ENCODE measurements at places on chromosomes 12 and 14.

DNA sequence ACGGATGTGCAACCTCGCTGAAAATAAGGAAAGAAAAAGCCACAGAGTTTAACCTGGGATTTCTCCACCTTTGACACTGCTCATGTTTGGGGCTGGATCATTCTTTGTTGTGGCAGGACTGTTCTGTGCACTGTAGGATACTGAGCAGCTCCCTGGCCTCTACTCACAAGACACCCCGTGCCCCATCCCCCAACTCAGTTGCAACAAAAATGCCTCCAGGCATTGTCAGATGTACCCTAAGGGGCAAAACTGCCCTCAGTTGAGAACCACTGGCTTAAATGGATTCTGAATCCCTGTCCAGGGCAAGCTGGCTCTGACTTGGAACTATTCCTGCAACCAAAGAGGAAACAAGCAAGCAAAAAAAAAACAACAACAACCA lies 2.1 kb downstream of the GLTP start:
- no peak for DNase-seq

DNA sequence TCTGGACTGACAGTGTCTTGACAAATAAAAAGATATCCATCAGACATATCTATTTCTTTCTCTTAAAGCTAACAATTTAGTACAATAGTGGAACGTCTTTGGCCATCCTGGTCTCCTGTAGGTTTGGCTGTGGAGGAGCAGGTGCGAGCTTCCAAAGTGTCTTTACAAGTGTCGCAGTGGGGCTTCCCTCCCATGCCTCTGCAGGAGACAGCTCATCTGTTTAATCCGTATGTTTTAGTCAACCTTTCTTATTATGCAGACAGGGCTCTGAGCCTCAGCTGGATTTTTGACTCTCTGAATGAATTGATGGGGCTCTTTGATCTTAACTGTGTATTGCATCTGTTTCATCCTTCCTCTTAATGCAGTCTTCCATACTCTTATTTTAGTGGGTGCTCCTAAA lies 57.5 kb downstream of the RMST start:
- no peak for DNase-seq

DNA sequence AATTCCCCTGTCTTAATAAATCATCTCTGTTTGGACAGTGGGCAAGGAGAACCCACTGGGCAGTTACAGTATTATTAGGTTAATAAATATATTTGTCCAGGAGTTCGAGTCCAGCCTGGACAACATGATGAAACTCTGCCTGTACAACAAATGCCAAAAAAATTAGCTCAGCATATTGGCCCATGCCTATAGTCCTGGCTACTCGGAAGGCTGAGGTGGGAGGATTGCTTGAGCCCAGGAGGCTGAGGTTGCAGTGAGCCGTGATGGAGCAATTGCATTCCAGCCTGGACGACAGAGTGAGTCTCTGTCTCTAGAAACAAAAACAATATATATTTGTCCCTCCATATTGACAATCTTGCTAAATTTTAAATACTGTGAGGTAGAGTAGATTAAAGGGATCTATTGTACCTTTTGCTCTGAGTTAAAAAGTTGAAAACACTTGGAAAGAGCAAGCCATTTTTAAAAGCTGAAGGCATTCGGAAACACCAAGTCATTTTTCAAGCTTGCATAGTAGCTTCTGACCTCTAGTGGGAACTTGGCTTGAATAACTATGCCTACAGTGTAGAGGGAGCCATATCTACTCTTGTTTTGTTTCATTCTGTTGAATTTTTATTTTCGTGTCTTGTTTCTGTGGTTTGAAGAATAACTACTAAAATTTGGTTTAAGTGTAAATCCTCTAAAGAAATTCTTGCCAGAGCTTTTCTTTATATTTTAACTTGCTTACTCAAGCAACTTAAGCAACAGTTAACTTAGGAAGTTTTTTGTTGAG lies 14.6 kb upstream of the EEA1 start:
- no peak for DNase-seq

GRCh38 chr12:71478270-71478669 lies 38.7 kb downstream of the LGR5 start:
- no peak for DNase-seq

GRCh38 chr12:10739157-10740118 lies 16.3 kb upstream of the YBX3 start:
- no peak for DNase-seq

GRCh38 chr12:65799331-65799730 lies 25.0 kb upstream of the HMGA2 start:
- no peak for DNase-seq

DNA sequence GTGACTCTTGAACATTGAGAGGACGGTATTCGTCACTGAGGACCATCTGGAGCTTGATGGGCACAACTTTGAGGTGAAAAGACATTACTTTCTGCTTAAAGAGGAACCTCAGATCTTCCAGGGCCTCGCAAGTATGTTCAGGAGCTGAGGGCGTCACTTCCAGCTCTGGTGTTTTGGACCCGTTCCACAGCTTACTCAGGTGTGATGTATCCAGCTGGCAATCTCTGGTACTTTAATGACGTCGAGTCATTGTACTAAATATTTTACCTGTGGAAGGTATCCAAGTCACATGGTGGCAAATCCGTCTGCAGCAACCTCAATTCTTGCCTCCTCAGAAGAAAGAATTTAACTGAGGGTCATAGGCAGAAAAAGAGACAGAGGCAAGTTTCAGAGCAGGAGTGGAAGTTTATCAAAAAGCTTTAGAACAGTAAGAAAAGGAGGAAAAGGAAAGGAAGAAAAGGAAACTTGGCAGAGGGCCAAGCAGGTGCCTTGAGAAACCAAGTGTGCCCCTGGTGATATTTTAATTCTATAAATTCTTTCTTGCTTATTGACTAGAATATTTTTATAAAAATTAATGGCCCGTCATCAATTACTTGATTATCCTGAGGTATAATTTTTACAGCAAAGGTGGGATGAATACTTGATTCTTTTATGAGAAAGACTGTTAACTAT lies 250.6 kb downstream of the AEBP2 start:
- no peak for DNase-seq

- no peak for DNase-seq
These were observed 145.7 kb downstream of the C12orf42 start for GRCh38 chr12:103350116-103350515.

GRCh38 chr12:70556179-70556869 lies 80.9 kb downstream of the PTPRB start:
- DNase-seq: no peak

DNA sequence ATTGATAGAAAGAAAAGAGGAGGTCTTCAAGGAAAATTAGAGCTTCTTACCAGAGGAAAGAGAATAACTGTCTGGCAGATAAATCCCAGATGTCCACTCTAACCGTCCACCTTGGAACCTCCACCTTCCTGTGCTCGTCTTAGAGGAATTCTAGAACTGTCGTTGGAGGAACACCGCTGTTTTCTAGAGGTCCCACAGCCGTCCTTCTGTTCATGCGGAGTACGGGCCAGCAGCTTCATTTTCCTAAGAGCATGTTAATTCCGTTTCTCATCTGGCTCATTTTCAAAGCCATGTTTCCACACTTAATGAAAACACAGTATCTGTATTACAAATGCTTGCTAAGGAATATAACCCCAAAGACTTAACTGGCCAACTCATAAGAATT lies 107.9 kb upstream of the ESRRB start:
- no peak for DNase-seq

DNA sequence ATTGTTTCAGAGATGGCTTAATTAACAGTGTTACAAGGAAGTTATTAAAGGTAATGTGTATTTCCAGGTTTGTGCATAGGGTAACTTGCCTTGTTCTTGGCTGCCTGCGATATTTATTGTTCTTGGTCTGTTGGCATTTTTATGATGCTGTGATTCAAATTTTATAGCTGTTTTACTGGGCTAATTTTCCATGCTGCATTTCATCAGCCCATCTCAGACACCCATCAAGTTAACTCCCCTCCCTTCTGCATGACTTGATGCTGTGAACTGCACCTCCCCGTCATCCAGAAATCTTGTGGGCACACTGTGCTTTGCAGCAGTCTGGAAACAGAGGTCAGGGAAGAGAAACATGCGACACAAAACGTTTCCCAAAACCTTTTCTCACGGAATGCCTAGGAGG lies 1049.2 kb downstream of the AACS start:
- no peak for DNase-seq

DNA sequence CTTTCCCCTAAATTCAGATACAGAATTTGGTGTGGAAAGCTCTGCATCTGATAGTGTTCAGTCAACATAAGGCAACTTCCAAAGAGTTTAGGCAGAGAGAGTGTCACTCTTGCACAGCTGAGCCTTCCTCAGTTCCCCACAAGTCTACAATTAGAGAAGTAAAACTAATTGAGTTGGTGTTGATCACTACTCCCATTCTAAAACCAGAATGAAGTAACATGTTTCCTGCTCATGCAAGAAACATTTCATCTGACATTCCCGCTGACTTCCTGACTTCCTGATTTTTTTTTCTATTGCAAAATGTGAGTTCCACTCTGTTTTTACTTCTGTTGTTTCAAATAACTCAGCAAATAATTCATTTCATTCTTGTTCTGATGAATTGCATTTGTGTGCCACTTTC lies 271.0 kb downstream of the ALG10B start:
- DNase-seq: no peak

- DNase-seq: no peak
These were observed 128.6 kb downstream of the ZFP36L1 start for GRCh38 chr14:68664225-68664681.

DNA sequence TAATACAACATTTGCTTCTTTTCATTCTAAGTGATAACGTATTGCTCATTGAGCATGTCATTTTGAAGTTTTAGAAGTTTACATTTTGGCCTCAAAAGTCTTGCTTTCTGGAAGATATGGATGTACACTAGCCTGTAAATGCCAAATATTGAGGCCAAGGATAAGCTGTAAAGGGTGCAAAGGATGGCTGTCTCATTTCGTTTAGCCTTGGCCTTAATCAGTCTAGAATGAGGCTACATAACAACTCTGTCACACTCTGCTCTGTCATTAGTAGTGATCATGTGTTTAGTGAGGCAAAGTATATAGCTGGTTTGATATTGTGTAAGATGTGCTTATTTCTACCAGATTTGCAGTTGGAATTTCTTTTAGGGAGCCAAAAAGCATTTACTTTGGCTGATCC lies 344.5 kb downstream of the TMTC2 start:
- DNase-seq: no peak

DNA sequence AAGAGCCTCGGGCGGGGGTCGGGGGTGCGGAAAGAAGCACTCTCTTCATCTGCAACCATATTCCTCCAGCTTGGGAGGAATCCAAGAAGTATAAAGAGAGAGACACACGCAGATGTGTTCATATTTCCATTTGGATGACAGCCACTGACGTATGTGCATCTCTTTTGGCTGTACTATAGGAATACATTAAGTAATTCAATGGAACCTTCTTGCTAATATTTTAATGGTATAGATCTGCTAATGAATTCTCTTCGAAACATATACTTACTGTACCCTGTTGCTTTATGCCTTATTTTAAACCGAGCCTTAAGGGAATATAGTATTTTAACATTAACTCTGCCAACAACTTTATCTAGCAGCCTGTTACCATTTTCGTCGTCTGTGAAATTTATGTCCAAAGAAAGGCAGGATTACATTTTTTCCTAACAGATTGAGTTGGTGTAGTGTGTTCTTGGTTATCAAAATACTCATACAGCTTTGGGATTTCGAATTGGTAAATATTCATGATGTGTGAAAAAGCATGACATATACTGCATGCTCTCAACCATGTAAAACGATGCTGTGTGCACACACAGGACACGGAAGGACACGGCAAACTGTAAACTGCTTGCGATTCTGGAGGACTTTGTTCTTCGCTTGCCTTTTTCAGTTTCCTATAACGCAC lies 84.5 kb downstream of the CCDC88C start:
- no peak for DNase-seq

GRCh38 chr12:55663391-55663790 lies 26.7 kb downstream of the OR10P1 start:
- DNase-seq: no peak

- DNase-seq: no peak
These were observed 55.5 kb downstream of the STON2 start for GRCh38 chr14:81344481-81345160.

GRCh38 chr12:98894412-98895085 lies 249.5 kb downstream of the APAF1 start:
- no peak for DNase-seq

DNA sequence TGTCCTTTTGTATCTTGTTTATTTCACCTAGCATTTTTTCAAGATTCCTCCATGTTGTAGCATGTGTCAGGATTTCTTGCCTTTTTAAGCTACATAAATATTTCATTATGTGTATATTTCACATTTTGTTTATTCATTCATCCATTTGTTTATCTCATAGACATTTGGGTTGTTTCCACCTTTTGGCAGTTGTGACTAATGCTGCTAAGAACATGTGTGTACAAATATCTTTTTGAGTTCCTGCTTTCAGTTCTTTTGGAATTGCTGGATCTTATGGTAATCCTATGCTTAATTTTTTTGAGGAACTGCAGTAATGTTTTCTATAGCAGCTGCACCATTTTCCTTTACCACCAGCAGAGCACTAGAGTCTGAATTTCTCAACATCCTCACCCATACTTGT lies 62.4 kb downstream of the SCN8A start:
- no peak for DNase-seq
